ENCODE measurements at places on chromosomes 2 and 18. TPM values are rescaled to one million over a fixed set of nuclear protein-coding genes. Genes with fewer than 3 reads are reported as not detected.
A peak's percentile ranks its signal among the peaks of the same experiment; 100 is the strongest.

- no peak for DNase-seq
Observed at GRCh38 chr2:184463102-184463865, 135.0 kb upstream of the ZNF804A start.

DNA sequence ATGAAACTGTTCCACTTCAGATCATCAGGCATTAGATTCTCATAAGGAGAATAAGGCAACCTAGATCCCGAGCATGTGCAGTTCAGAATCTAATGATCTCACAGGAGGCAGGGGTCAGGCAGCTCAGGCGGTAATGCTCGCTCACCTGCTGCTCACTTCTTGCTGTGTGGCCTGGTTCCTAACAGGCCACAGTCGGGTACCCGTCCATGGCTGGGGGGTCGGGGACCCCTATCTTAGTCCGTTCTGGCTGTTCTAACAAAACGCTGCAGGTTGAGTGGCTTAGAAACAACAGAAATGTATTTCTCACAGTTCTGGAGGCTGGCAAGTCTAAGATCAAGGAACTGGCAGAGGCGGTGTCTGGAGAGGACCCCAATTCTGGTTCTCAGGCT lies 79.2 kb downstream of the ASB1 start:
- no peak for DNase-seq

GRCh38 chr2:20362701-20363435 lies 12.2 kb upstream of the PUM2 start:
- DNase-seq, result no peak

Gene ZNF638
- total RNA-seq, result 87.1 TPM

DNA sequence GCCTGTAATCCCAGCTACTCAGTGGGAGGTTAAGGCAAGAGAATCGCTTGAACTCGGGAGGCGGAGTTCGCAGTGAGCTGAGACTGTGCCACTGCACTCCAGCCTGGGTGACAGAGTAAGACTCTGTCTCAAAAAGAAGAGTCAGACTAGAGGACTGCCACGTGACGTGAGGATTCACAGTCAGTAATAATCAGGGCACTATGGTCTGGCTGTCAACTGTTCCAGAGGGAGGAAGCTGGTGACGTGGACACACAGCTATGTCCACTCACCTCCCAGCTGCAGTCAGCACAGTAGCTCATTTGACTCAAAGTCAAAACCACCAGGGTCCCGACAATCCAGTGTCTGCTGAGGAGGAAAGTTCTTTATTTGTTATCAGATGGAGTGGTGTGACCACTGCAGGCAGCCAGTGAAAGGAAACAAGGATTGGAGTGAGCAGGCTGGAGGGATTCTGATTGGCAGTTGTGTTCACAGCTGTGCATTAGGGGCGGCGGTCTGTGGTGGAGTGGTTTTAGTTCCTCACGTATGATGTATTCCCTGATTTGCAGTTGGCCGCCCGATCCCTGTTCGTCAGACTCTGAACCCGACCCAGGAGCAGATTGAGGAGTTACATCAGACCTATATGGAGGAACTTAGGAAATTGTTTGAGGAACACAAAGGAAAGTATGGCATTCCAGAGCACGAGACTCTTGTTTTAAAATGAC lies 37.9 kb downstream of the MOGAT1 start:
- peak; percentile 100 for DNase-seq

DNA sequence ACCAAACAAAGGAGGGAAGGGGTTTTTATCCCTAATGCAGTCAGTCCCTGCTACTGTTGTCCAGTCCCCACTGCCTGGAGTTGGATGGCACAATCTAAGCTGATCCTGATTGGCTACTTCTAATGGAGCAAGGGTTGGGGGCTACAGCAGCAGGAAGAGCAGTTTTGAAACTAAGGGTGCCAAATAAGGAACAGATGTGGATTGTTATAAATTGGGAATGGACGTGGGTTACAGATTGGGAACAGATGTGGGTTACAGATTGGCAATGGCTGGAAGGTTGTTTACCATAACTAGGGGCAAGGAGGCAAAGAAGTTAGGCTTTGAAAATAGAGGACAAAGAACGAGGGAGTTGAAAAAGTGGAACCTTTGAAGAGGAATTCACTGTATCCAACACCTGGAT lies 16.0 kb upstream of the PROM2 start:
- DNase-seq, result no peak

Gene GKN2
- not detected for total RNA-seq

DNA sequence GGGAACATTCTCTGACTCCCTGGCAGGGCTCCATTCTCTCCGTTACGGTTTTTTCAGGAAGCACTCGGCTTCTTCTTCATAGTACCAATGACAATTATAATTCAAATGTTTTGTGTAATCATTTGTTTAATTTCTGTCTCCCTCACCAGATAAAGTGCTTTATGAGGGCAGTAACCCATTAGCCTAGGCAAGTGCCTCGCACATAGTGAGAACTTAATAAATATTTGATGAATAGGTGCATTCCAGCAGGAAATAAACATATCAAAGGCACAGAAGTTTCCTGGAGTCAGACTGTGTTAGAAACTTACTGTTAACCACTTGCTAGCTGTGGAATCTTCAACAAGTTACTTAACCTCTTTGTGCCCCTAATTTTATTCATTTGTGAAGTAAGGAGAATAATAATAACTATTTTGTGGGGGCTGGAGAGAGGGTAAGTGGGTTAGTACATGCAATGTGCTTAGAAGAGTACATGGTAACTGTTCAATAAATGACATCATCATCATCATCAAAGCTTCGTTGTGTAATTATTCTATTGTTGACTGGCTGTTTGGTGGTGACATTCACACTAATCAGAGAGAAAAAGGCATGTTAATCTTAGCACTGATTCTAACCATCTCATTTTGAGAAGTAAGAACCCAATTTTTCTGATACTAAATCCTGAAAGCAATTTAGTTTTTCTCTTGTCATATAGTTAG lies 352.3 kb downstream of the INSIG2 start:
- DNase-seq, result no peak

Gene RESP18
- total RNA-seq, result not detected

DNA sequence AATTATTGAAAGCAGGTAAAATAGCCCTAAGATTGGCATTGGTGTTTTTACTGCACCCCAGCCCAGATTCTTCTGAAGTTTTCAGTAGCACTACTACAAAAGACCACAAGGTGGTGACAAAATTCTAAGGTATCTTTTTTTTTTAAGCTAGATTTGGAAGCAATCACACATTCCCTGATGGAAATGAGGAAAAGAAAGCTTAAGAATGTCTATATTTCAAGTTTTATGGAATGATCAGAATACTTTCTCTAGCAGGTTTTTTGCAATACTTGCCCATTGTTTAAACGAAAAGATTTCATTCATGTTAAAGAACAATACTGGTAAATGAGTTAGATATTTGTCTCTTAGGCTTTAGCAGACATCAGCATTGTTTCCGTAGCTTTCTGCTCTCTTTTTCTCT lies 32.1 kb upstream of the ZNF638 start:
- peak; percentile 10 for DNase-seq
